Activated T-cell treated with anti-CD3 and anti-CD28 coated beads, Interleukin-2, amount 50 U/mL, for 72 hours (primary cell): ENCODE measurements at places on chromosomes 1 and 21.

DNA sequence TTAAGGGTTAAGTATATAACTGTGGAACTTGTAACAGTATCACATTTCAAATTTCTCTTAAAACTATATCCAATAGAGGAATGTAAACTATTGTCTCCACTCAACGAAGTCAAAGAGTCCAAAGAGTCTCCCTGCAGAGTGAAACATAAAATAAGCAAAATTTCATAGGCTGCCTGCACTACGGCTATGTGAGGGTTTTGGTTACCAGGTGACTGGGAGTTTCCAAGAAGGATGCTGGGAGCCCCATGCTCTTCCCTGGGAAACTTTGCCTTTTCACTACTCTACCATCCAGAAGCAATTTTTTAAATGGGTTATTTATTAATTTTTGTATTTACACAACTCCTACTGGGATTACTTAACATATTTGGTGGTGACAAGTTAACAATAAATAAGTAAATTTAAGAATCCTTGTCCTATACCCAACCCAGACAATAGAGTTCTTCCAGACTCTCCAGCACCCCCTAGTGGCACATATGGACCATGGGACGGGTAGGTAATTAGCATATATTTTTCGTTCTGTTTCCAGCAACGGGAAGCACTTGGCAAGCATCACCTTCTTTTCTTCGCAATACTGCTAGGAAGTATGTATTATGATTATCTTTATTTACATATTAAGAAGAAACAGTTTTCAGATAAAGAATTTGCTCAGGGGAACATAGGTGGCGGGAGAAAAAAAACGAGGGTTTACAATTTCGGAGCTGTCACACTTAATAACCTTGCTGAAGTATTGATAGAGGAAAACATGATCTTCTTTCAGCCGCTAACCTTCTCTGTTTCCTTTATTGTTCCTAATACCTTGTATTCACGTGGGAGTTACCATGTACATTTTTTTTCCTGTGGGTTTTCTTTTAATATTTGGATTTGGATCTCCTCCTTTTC is 3.5 kb downstream of the FMO2 start:
- no peak overlapping the region for H3K27ac ChIP-seq
- H3K4me1 ChIP-seq, result no peaks in the 10 kb centered on the region
- no peak overlapping the region for H3K4me3 ChIP-seq
- peak; percentile 54 for DNase-seq

- no peak for DNase-seq
- peak overlapping the region; percentile 73 for H3K4me3 ChIP-seq
- H3K4me1 ChIP-seq, result peaks cover 59% of the 10 kb centered on the region
- peak overlapping the region; percentile 85 for H3K27ac ChIP-seq
- H3K27me3 ChIP-seq, result no peaks in the 10 kb centered on the region
- H3K36me3 ChIP-seq, result peaks cover 15% of the 10 kb centered on the region
These were observed 20.3 kb downstream of the USP24 start for GRCh38 chr1:55194851-55195250.

GRCh38 chr1:80807981-80808380 is 992.8 kb upstream of the ADGRL2 start:
- DNase-seq, result no peak
- H3K4me3 ChIP-seq, result no peak overlapping the region
- no peaks in the 10 kb centered on the region for H3K36me3 ChIP-seq
- H3K4me1 ChIP-seq, result no peaks in the 10 kb centered on the region

GRCh38 chr1:223691121-223691520 is 21.2 kb upstream of the CAPN2 start:
- peaks cover 7% of the 10 kb centered on the region for H3K27me3 ChIP-seq
- H3K36me3 ChIP-seq, result no peaks in the 10 kb centered on the region
- DNase-seq, result no peak
- H3K4me1 ChIP-seq, result no peaks in the 10 kb centered on the region
- no peak overlapping the region for H3K27ac ChIP-seq

GRCh38 chr1:165842671-165843129 is 15.3 kb downstream of the UCK2 start:
- H3K36me3 ChIP-seq, result peaks cover 10% of the 10 kb centered on the region
- peak overlapping the region; percentile 25 for H3K27ac ChIP-seq
